ENCODE measurements at places on chromosomes 2 and 18.

- DNase-seq = peak; percentile 23
Measured at GRCh38 chr2:12168791-12169388, 422.5 kb downstream of the LPIN1 start.

- peak; percentile 39 for DNase-seq
Measured at GRCh38 chr2:41836948-41837347, 210.9 kb upstream of the PKDCC start.

GRCh38 chr2:29108225-29108624, 7.0 kb upstream of the CLIP4 start:
- no peak for DNase-seq

DNA sequence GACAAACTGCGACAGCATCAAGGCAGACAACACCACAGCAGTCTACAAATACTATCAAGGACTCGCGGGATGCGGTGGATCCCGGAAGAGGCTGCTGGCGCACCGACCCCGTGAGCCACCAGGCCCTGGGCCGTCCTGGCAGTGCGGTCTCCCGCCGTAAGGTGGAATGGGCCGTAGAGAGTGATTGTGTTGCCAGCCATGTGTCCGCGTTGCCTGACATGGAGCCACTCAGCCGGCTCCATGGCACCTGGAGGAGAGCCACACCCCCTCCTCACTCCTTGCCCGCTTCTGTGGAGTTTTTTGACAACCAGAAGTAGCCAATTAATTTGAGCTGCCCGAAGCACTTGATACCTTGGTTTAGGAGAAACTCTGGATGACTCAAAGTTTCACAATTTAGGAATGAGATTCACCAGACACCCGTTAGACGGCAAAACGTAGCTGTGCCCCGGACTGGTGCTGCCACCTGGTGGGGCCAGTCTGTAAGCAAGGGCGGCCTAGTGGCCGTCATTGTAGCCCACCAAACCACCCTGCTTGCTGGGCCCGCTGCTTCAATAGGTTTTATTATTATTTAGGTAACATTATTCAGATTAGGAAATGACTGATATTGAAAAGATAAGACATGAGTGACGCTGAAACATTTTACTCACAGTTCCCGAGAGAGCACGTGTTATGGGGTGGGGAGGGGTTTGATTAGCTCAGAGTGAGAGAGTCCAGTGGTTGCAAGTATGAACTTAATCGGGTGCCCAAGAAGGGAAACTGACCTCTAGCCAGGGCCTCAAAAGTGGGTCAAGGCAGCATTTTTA, 10.2 kb upstream of the IMP4 start:
- peak; percentile 79 for DNase-seq

Measured in GM12865 (cell line).